M059J (cell line): ENCODE measurements at places on chromosomes 2 and 18. TPM values are rescaled to one million over a fixed set of nuclear protein-coding genes. Genes with fewer than 3 reads are reported as not detected.

DNA sequence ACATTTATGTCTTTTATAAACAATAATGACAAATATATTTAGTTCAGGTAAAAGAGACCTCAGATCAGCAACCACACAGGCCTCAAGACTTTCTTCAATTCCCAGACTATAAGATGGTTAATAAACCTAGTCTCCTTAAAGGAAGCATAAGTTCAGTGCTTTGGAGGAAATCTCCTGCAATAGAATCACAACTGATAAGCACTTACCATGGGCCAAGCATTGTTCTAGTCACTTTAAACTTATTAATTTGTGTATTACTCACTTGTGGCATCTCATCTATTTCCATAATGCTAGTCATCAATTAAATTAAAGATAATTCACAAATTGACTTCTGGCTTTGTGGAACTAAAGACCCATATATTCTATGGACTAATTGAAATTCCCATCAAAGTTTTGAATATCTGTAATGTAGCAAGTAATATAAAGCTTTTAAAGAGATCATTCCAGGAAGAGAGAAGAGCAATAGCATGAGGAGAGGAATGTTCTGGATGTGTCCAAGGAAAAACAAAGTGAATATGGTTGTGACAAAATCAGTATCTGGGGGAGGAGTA lies 42.2 kb downstream of the COL3A1 start:
- no peak for DNase-seq

- DNase-seq, result no peak
Observed at GRCh38 chr2:42249284-42249683, 80.1 kb downstream of the EML4 start.

GRCh38 chr2:51649366-51649765 lies 617.4 kb upstream of the NRXN1 start:
- no peak for DNase-seq

DNA sequence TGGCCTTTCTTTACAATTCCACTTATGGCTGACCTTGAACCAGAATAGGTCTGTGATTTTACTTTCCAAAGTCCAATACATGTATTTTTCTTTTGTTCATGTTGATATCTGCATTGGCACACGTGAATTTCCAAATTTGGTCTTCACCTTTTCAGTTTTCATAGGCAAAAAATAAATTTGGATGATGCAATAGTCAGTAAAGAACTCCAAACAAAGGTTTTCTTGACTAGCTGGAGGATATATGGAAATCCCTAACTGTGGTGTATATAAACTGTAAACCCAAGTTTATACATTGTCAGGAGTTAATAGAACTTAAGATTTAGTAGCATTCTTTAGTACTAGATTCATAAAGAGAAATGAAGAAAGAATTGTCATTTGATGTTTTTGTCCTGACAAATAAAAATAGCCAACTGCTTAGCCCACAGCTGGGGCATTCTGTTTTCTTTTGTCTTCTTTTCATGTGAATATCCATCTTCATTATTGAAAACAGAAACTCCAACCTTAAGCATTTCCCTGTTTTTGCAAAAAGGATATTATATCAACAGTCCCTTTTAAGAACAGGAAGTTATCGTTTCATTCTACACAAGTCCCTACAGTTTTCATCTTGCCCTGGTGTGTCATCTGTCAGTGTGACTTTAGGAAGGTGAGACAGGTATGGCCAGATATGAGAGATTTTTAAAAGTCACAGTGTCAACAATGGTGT lies 132.9 kb downstream of the BCL2 start:
- no peak for DNase-seq

- DNase-seq, result peak; percentile 41
Observed at GRCh38 chr2:186503827-186504606, 18.0 kb downstream of the ZC3H15 start.

DNA sequence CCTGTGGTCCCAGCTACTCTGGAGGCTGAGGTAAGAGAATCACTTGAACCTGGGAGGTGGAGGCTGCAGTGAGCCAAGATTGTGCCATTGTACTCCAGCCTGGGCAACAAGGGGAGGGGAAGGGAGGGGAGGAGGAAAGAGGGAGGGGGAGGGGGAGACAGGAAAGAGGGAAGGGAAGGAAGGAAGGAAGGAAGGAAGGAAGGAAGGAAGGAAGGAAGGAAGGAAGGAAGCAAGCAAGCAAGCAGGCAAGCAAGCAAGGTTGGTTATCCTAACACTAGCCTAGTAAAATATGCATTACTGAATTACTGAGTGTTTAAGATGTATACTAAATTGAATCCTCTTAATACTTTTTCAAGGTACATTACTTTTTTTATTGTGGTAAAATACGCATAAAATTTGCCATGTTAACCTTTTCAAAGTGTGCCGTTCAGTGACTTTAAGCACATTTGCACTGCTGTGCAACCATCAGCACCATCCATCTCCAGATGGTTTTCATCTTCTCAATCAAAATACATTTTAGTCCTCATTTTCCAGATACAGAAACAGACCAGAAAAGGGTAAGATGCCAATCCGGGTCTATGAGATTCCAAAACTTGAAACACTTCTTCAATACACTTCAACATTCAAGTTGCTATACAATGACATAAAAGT lies 28.9 kb downstream of the NCKAP1 start:
- DNase-seq, result no peak

DNA sequence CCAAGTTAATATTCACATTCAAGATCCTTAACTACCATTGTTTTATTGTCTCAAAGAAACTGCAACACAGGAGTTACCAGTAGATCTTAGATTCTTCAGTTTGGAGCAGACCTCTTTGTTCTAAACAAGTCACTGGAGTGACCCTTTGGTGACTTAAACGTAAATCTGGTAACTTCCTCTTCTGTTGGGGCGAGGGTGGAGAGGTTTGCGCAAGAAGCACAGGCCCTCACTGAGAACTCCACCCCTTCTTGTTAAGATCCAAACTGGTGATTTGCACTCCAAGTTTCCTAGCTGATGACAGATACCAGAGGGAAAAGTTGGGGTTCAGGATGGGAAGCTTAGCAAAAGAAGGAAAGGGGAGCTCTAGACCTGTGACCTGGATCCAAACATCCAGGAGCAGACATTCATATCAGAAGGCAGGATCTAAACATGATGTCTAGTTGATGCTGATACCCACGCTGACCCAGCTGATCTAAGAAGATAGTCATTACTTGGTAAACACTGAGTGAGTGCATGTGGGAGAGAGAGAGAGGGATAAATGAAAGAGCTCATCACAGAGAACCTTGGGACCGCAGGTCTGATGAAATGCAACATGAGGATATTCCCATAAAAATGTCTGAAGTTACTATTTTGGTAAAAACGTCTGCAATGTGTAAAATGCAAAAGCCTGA lies 256.0 kb downstream of the CDH20 start:
- no peak for DNase-seq

DNA sequence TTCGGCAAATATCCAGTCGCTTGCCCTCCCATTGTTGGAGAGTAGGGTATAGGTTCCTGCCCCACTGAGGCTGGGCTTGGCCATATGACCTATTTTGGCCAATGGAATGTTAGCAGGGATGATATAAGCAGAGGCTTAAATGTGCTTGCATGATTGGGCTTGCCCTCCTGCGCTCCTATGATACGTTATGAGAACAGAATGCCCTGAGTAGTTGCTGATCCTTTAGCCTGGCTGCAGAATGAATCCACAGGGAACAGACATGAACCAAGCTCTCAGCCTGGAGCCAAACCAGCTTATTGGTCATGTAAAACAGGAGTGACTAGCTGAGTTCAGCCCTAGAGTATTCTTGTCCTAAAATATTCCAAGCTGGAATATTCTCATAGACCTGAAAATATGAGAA lies 34.8 kb upstream of the IMP4 start:
- DNase-seq, result no peak

DNA sequence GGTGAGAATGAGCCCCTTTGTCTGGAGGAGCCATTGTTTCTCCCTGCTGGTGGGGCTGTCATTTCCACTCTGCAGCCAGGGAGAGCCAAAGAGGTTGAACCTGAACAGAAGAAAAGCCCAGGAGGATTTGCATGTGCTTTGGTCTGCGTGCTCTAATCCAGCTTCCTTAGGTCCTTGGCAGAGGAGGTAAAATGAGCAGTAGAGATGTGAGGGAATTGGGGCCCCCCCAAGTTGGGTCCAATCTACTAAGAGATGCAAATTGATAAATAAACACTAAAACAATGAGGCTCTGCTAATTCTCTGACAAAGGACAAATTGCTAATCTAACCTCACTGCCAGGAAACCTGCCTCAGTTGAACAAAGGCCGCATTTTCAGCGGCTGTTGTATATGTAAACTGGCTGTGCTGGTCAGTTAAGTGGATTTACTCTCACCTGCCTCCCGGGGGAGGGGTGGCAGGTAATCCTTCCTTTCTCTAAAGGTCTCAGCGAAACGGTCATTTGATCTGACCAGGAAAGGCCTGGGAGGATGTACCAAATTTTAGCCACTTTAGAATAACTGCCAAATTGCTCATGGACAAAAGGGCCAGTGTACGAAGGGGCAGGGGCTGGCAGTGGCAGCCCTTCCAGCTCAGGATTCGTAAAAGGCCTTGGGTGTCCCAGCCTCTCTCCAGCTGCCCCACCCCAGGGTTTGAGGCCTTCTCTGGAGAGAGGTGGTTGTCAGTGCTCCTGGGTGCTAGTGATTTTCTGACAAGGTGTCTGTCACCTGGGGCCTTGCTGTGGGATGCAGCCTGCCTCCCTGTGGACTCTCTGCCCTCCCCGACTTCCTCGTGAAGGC lies 193.6 kb downstream of the MIB1 start:
- no peak for DNase-seq

GRCh38 chr2:20291106-20291564 lies 59.5 kb downstream of the PUM2 start:
- DNase-seq, result peak; percentile 75

GRCh38 chr2:216733046-216733445 lies 37.7 kb upstream of the IGFBP5 start:
- no peak for DNase-seq

DNA sequence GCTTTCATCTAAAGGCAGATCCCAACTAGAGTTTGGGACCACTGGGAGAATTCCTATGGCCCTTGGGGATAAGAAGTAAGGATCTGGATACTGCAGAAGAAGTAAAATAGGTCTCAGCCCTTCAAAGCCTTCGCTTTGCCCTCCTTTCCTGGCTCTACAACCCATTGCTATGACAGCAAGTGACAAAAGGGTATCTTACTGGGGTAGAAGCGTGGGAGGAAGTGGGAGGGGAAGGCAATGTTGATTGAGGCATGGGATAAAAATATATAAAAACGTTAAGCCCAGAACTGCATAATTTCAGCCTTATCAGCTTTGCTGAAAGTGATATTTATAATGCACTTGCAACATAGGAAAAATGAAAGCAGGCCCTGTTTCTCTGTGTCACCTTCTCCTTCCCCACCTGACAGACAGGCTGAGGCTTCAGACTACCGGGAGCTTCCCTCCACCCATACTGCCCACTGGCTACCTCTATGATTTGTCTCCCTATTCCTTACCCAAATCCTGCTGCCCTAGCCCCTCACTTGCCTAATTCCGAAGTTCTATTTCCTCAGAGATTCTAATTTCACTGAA lies 14.9 kb upstream of the SOS1 start:
- DNase-seq, result no peak

CSRNP3 gene
- 0.27 and 0.32 TPM in 2 replicates for total RNA-seq

MTCL1 gene
- total RNA-seq, result 16.0 and 28.2 TPM in 2 replicates

PLCD4 gene
- 0.34 and 0.39 TPM in 2 replicates for total RNA-seq

LIPT1 gene
- 4.5 and 6.2 TPM in 2 replicates for total RNA-seq

SMAD7 gene
- 12.6 and 19.3 TPM in 2 replicates for total RNA-seq

CDH2 gene
- total RNA-seq, result 70.9 and 104 TPM in 2 replicates

OST4 gene
- 247 and 491 TPM in 2 replicates for total RNA-seq

FLACC1 gene
- 0.27 TPM in 1 of 2 replicates, not detected in the other for total RNA-seq

TMEFF2 gene
- 0.12 and 0.34 TPM in 2 replicates for total RNA-seq

UGT1A8 gene
- not detected in 2 replicates for total RNA-seq
